Heart left ventricle (tissue), 16 donors: ENCODE measurements at places on chromosomes 2 and 18. TPM values are rescaled to one million over a fixed set of nuclear protein-coding genes. Genes with fewer than 3 reads are reported as not detected.
A peak's percentile ranks its signal among the peaks of the same experiment; 100 is the strongest.

Gene SLC25A52
- total RNA-seq, result not detected

DNA sequence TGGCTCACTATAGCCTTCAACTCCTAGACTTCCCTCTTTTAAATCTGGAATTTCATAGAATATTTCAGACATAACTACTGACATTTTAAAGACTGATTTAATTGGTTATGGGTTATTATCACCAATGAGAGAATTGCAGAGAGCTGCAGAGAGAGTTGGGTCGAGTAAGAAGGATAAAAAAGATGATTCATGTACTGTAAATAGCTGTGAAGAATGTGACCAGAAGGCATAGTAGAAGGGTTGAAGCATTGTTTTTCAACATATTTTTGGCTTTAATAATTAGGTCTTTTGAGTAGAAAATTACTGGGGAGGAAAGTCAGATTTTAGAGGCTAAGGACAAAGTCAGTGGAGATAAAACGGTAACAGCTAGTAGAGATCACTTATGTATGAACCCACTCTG is 503.2 kb upstream of the SLC8A1 start:
- H3K27me3 ChIP-seq, result no peaks in the 10 kb centered on the region
- H3K27ac ChIP-seq, result no peak overlapping the region
- DNase-seq, result no peak
- H3K4me3 ChIP-seq, result no peak overlapping the region
- no peaks in the 10 kb centered on the region for H3K4me1 ChIP-seq

- no peak overlapping the region for H3K27ac ChIP-seq
- no peaks in the 10 kb centered on the region for H3K27me3 ChIP-seq
- no peak for DNase-seq
These were observed 20.1 kb upstream of the TTC39C start for GRCh38 chr18:23994361-23994902.

- H3K27me3 ChIP-seq, result no peaks in the 10 kb centered on the region
- peaks cover 12% of the 10 kb centered on the region for H3K4me1 ChIP-seq
- no peak for DNase-seq
These were observed 43.3 kb upstream of the EDAR start for GRCh38 chr2:109032229-109032820.

Gene CNRIP1
- 7.6 TPM for total RNA-seq

DNA sequence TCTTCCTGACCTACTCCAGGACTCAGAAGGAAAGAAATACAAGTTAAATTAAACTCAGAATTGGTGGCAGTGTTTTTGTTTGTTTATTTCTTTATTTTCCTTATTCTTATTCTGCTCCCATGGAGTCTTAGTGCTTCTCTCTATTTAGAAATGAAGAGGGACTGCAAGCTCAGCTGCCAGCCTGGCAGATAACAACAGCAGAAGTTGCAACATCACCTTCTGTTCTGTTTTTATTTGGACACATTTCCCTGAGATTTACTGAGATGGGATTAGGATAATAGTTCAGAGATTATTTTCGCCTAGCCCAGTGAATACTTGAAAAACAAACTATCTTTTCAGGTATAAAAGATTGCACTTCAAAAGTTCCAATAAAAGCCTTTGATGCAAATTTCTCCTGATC is 70.4 kb upstream of the DTNA start:
- H3K4me3 ChIP-seq, result no peak overlapping the region
- no peak for DNase-seq
- peak overlapping the region; percentile 7 for H3K27ac ChIP-seq
- no peaks in the 10 kb centered on the region for H3K27me3 ChIP-seq
- H3K36me3 ChIP-seq, result no peaks in the 10 kb centered on the region

DNA sequence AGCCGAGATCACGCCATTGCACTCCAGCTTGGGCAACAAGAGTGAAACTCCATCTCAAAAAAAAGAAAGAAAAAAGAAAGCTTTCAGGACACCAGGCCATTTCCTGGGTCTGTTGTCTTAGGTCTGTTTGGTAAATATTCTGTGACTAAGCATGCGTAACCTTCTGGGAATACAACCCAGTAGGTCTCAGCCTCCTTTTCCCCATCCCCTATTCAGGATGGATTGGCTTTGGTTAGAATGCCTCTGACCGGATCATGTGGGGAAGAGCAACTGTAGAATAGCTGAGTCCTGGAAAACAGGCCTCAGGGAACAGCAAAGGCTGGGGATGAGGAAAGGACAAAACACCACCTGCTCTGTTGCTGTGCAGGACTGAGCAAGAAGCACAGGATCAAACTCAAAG is 1.6 kb upstream of the PDCL3 start:
- no peaks in the 10 kb centered on the region for H3K27me3 ChIP-seq
- no peak overlapping the region for H3K4me3 ChIP-seq
- no peak for DNase-seq

Gene RASGRP3
- total RNA-seq, result 57.5 TPM

GRCh38 chr18:48901145-48902022 is 49.4 kb downstream of the SMAD7 start:
- H3K4me3 ChIP-seq, result no peak overlapping the region
- peak overlapping the region; percentile 37 for H3K27ac ChIP-seq
- no peak for DNase-seq

Gene HAAO
- 1.6 TPM for total RNA-seq

DNA sequence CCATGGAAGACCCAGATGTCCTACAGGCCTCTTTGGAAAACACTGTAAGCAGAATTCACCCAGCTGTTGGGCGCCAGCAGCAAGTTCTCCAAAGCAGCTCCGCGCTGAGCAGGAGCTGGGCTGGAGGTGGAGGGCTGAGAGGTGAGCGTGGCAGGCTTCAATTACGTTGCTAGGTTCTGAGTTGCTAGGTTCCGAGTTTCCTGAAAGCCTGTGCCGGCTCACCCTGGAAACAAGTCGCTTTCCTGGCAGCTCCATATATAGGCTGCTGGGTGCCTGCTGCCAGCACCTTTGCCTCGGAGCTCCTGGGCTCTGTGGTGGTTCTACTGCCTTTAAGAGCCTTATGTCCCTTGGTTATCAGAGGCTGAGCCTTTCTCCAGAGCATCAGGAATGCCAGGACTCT is 14.4 kb upstream of the EGR4 start:
- H3K4me1 ChIP-seq, result no peaks in the 10 kb centered on the region
- DNase-seq, result no peak
- no peak overlapping the region for H3K27ac ChIP-seq
- H3K27me3 ChIP-seq, result peaks cover 12% of the 10 kb centered on the region
- no peaks in the 10 kb centered on the region for H3K36me3 ChIP-seq
- no peak overlapping the region for H3K4me3 ChIP-seq

DNA sequence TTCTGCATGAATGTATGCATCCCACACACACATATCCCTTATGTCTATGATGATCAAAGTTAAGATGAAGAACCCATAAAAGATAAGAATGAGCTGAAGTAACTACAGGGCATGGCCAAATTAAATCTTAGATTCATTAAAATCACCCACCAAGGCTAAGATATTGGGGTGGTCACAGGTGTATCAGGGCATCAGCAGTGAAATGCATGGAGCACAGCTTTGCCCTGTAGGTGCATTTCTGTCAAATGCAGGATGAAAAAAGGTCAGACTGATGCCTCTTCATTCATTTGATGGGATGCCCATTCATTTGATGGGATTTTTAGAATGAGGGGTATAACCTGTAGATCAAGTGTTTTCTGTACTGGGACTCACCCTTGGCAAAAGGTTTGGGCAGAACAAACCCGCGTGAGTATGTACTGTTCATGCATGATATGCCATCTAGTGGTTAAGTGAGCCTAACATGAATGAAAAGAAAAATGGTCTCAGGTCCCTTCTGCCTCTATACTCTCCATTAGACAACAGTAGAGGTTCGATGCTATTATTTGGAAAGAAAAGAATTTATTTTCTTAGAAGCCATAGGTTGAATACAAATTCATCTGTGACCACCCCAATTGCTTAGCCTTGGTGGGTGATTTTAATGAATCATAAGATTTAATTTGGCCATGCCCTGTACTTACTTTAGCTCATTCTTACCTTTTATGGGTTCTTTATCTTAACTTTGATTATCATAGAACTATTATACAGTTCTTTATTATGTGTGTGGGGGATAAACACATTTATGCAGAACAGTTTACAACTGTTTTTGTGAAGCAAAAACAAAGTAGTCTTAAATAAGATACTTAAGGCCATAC is 43.2 kb upstream of the NOSTRIN start:
- no peak overlapping the region for H3K27ac ChIP-seq
- no peaks in the 10 kb centered on the region for H3K27me3 ChIP-seq
- no peaks in the 10 kb centered on the region for H3K36me3 ChIP-seq
- H3K4me3 ChIP-seq, result no peak overlapping the region
- H3K4me1 ChIP-seq, result peaks cover 16% of the 10 kb centered on the region
- DNase-seq, result no peak

Gene PROKR1
- total RNA-seq, result not detected

Gene EMX1
- not detected for total RNA-seq

Gene SEPTIN10
- total RNA-seq, result 54.7 TPM

DNA sequence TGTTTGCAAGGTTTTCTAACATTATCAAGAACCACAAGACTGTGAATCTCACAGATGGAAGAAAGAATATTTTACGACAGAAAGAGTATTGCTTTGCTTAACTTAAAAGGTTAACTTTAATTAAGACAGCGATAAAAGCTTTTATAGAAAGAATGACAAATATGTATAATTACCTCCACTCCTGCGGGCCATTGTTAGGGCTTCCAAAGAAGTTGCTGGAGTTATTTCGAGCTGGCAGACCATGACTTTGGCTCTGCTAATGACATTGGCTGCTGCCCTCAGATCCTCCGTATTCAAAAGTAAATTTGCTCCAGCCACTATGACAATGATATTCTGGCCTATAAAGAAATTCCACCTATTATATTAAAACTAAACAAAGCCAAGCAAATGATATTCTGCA is 47.3 kb downstream of the RBKS start:
- no peaks in the 10 kb centered on the region for H3K27me3 ChIP-seq
- H3K36me3 ChIP-seq, result no peaks in the 10 kb centered on the region
- H3K4me3 ChIP-seq, result no peak overlapping the region
- H3K27ac ChIP-seq, result no peak overlapping the region

- no peak overlapping the region for H3K4me3 ChIP-seq
- DNase-seq, result no peak
- H3K27me3 ChIP-seq, result no peaks in the 10 kb centered on the region
- H3K36me3 ChIP-seq, result no peaks in the 10 kb centered on the region
- H3K27ac ChIP-seq, result no peak overlapping the region
These were observed 144.3 kb downstream of the MTCL1 start for GRCh38 chr18:8849696-8850095.

Gene CCDC150
- total RNA-seq, result 1.3 TPM

GRCh38 chr2:39107156-39107555 is 13.7 kb downstream of the SOS1 start:
- no peaks in the 10 kb centered on the region for H3K27me3 ChIP-seq
- H3K27ac ChIP-seq, result no peak overlapping the region
- H3K4me1 ChIP-seq, result peaks cover 4% of the 10 kb centered on the region

DNA sequence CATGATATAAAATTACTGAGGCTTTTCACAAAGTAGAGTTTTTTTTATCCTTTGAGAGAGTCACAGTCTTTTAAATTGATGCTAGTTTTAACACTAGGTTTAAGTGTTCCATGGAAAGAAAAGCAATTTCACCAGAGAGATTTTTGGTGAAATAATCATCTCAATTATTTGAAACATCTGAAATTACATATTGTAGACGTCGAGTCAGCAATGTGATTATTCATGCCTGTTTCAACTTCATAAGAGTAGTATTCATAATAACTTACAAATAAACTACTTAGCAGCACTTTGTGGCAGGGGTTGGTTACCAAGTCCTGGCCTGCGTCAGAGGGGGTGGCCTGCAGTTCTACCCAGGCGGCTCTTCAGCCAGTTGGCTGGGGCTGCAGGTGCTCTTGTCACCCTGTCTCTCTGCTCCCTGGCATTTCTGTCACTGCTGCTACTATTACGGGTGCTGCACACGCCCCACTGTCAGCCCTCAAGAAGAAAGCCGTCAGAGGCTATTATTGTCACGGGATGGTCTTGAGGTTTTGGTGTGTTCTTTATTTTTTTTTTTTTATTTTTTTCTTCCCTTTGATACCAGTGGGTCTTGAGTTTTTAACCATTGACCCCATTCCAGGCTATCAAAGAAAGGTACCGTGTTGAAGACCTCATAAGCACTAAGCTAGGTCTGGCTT is 50.4 kb downstream of the MALT1 start:
- no peak overlapping the region for H3K4me3 ChIP-seq
- peaks cover 2% of the 10 kb centered on the region for H3K36me3 ChIP-seq
- peak; percentile 63 for DNase-seq
- no peaks in the 10 kb centered on the region for H3K27me3 ChIP-seq

GRCh38 chr2:1856475-1856874 is 112.2 kb upstream of the PXDN start:
- no peaks in the 10 kb centered on the region for H3K36me3 ChIP-seq
- peaks cover 7% of the 10 kb centered on the region for H3K27me3 ChIP-seq
- peaks cover 6% of the 10 kb centered on the region for H3K4me1 ChIP-seq
- H3K27ac ChIP-seq, result no peak overlapping the region
- no peak overlapping the region for H3K4me3 ChIP-seq

Gene UGT1A3
- total RNA-seq, result not detected

DNA sequence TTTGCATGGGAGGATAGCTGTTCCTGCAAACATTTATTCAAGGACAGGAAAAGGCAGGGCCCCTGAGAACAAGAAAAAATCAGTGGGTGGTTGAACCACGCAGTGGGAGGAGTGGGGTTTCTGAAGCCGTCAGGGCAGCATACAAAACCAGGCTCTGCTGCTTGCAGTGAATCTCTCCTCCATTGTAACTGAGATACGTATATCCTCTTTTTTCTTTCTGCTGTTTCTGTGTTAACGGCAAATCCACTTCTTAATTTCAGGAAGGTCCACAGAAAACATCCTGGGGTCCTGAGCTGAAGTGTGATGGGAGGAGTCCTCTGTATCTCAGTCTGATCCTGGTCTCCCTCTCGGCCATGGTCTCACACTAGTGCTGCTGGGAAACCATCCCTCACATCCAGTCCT is 27.2 kb upstream of the KCNF1 start:
- no peak overlapping the region for H3K4me3 ChIP-seq
- H3K4me1 ChIP-seq, result peaks cover 17% of the 10 kb centered on the region
- no peaks in the 10 kb centered on the region for H3K36me3 ChIP-seq
- H3K27me3 ChIP-seq, result no peaks in the 10 kb centered on the region
- no peak overlapping the region for H3K27ac ChIP-seq

DNA sequence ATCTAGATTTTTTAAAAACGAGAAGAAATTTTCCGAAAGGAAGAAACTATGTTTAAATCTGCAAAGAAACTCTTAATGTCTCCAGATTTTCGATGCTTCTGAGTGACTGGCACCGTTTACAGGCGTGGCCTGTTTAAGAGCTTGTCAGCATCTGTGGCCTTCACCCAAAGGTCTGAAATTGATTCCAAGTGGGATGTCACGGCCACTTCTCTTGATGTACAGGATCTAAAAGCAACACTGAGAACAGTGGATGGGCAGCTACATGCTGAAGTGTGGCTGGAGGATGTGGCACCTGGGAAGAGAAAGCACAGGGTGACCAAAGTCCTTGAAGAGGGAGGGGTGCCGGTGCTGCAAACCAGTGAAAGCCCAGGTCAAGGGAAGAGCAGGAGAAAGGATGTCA is 28.0 kb downstream of the EMILIN2 start:
- no peaks in the 10 kb centered on the region for H3K27me3 ChIP-seq
- no peaks in the 10 kb centered on the region for H3K36me3 ChIP-seq
- DNase-seq, result no peak

GRCh38 chr2:202599105-202599504 is 35.7 kb upstream of the FAM117B start:
- H3K27ac ChIP-seq, result no peak overlapping the region
- no peak for DNase-seq
- no peaks in the 10 kb centered on the region for H3K4me1 ChIP-seq
- no peaks in the 10 kb centered on the region for H3K27me3 ChIP-seq
- H3K4me3 ChIP-seq, result no peak overlapping the region
- no peaks in the 10 kb centered on the region for H3K36me3 ChIP-seq
